ENCODE measurements at places on chromosomes 13 and 19.

GRCh38 chr19:38251564-38252051 is 4.6 kb downstream of the PPP1R14A start:
- no peak for DNase-seq

DNA sequence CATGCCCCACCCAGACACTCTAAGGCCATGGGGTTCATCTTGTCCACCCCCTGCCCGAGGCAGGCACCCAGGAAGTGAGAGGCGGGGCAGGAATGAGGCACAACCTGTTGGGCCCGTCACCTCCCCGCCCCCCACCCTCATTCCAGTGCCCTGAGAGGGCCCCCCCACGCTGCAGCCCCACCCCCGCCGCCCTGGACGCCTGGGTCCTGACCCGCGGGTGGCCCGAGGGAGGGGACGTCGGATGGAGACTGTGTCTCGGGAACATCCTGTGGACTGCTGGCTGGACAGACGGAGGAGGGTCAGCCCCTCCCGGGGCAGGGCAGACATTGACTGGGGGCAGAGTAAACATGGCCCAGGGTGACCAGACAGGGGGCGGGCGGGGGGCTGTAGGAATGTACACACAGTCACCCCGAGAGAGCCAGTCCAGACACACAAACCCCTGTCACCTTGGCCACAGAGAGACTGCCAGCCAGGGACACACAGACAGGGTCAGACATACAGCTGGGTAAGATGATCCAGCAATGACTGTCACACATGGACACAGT is 7.4 kb upstream of the JUNB start:
- DNase-seq, result no peak

DNA sequence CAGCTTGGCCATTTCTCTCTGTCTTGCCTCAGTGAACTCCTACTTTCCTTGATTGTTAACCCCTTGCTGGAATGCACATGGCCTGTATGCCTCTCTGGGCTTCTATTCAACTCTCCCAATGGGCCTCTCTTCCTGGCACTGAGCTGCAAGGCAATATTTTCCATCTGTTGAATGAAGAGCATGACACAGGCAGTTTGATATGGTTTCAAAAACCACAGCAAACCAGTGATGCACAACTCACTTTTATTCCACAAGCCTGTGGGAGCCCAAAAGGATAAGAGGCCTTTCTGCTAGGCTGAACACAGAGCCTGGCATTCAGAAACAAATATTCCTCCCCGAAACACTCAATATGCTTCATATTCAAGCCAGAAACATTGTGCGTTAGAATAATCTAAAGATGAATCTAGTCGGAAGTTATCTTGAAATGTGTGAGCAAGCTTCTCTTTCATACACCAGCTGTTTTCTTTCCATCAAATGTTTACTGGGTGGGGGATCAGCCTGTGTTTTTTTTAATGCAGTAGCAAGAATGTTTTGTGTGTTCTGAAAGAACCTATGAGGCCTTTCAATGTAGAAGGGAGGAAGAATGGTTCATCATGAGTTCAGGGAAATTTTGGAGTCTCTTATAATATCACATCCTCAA is 443.1 kb upstream of the SPRY2 start:
- DNase-seq, result peak; percentile 13

DNA sequence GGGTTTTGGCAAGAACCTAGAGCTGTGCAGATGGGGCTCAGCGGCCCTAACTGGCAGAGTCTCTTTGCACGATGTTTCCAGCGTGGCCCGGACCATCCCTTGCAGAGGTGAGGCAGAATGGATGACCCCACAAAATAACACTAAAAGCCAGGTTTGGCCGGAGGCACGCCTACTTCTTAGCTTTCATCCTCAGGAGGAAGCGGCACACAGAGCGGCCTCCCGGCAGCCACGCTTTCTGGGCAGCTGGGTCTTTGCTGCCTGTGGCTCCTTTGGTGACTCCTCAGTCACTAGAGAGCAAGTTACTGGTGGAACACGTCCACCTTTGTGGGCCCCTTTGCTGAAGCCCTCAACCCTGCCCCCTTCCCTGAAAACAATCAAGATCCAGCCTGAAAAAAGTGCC is 25.2 kb downstream of the TEX29 start:
- no peak for DNase-seq

- DNase-seq, result peak; percentile 95
These were observed 7.8 kb upstream of the SERTAD1 start for GRCh38 chr19:40433391-40434216.

DNA sequence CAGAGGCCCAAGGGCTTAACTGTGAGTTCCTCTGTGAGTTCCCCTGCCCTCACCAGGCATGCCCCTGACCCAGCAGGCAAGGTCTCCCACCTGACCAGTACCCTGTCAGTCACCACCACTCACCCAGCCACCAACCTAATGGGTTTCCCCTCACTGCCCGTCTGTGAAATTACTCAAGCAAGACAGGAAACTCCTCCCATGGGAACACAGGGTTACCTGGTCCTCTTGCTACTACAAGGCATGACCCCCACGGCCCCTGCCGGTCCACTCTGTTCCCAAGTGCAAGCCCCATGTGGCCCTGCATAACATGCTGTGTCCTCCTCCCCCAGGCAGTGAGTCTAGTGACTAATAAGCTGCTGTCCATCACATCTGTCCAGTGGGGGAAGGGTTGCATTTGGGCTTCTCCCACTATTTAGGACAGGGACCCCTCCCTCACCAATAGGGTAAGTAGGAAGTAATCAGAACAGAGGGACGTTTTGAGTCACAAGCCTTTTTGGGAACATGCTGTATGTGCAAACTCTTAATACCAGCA is 8.0 kb upstream of the DHRS12 start:
- DNase-seq, result no peak

- DNase-seq, result no peak
These were observed 216.5 kb downstream of the RFC3 start for GRCh38 chr13:34034411-34034810.

DNA sequence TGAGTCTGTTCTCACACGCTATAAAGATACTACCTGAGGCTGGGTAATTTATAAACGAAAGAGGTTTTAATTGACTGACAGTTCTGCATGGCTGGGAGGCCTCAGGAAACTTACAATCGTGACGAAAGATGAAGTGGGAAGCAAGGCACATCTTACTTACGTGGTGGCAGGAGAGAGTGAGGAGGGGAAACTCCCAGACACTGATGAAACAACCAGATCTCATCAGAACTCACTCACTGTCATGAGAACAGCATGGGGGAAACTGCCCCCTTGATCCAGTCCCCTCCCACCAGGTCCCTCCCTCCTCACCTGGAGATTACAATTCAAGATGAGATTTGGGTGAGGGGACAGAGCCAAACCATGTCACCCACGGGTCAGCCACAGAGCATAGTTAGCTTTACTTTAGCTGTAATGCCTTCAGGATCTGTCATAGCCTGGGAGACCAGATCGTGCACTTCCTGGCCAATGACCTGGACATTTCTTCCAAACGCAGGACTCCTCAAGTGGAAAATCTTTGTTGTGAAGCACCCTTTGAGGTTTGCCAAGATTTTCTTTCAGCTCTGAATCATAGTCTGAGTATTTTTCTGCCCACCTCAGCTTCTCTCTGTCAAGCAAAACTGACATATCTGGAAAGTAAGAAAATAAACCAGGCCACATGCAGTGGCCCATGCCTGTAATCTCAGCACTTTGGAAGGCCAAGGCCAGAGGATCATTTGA is 25.2 kb upstream of the HIF3A start:
- peak; percentile 94 for DNase-seq

DNA sequence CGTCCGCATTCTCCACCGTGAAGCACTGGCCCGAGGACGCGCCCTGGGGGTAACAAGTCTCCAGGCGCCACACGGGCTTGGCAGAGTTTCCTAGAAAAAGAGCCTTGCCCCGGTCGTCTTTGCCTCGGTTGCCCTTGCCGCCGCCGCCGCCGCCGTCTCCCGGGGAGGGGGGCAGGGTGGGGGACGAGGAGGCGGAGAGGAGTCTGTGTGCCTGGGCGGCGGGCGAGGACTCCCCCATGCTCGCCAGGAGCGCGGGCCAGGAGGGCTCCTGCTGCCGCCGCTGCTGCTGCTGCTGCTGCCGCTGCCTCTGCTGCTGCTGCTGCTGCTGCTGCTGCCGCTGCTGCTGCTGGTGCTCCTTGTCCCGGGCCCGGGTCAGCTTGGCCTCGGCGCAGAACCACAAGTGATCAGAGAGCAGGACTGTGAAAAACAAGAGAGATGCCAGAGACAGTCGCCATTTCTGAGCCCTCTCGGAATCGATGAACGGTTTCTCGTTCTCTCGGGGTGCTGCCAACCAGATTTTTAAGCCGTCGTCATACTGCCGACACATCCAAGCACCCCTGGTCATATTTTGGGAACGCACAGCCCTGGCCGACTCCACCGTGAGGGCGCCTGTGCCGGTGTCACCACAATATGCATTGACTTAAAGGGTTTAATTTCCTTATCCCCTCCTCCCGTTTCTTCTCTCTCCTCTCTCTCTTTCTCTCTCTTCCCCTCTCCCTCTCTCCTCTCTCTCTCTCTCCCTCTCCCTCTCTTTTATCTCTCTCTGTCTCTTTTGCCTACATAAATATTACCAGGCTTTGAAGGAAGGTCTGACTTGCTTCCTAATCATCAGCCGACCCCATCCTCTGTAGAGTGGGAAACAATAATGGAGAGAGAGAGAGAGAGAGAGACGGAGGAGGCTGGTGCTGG is 349.1 kb downstream of the LIG4 start:
- DNase-seq, result peak; percentile 48

- no peak for DNase-seq
These were observed 651 bp downstream of the OXGR1 start for GRCh38 chr13:96993634-96994016.

GRCh38 chr13:35468195-35468594 is 8.3 kb downstream of the MAB21L1 start:
- peak; percentile 43 for DNase-seq

- DNase-seq, result peak; percentile 36
These were observed 10.6 kb downstream of the FUT6 start for GRCh38 chr19:5828661-5829566.

DNA sequence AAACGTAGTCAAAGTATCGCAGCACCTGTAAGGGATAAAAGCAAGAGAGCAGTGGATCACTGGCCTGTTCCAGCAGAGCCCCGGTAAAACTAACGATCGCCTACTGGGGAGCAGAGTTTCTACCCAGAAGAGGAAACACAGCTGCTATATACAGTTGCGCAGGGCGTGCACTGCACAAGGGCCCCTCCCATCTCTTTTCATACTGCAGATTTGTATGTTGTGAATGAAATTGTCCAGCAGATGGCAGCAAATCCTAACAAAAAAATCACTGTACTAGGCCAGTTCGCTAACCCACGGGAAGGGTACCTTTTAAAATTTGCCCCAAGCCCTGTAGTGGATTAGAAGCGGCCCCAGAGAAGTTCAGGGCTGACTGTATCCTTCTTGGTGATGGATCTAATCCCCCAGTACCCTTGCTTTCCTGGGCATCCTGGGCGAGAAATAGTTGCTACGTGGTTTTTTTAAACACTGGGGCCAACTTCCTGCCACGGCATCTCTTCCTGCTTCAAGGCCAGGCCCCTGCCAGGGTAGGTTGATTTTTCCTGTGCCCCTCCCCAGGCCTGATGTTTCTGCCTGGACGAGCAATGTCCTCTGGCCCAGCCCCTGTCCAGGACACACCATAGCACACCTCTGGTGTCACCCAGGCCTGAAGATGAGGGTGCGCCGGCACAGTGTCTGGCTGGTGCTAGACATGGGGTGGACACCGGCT is 127.0 kb downstream of the IER2 start:
- peak; percentile 83 for DNase-seq

GRCh38 chr13:107205318-107206104 is 637.6 kb upstream of the ARGLU1 start:
- DNase-seq, result peak; percentile 81

DNA sequence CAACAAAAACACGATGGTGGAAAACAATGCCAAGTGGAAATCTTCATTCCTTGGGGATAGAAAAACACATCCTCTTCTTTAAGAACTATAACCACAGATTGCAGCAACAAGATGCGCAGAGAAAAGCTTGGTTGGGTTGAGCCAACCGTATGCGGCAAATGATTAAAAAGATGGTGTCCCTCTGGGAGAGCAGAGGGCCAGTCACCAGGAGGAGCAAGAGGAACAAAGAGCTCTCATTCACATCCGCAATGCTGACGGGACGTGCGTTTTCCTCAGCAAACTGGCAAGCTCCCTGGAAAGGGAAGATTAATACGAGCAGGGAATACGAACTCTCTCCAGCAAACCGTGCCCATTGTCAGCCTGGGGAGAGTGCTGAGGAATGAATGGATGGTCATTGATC is 141.6 kb downstream of the KATNAL1 start:
- DNase-seq, result peak; percentile 41

DNA sequence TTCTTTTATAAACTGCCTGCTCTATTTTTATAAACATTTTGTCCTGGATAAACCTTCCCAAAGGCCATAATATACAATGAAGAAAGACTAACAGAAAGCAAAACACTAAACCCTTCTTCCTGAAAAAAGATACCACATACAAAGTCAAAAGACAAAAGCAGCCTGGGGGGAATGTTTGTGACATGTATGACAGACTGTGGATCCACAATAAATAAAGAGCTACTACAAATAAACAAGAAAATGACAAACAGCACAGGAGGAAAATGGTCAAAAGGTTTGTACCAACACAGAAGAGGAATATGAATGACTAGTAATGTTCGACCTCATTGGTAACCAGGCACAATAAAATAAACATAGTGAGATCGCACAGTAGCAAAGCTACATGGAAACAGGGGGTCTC is 19.8 kb downstream of the AP2S1 start:
- no peak for DNase-seq

GRCh38 chr19:7739211-7739755 is 7.4 kb upstream of the CLEC4G start:
- no peak for DNase-seq

GRCh38 chr13:44857736-44858135 is 131.5 kb downstream of the NUFIP1 start:
- DNase-seq, result no peak

GRCh38 chr13:48731957-48732569 is 78.3 kb downstream of the CYSLTR2 start:
- peak; percentile 60 for DNase-seq

GRCh38 chr19:39336483-39336882 is 640 bp upstream of the GMFG start:
- DNase-seq, result no peak

DNA sequence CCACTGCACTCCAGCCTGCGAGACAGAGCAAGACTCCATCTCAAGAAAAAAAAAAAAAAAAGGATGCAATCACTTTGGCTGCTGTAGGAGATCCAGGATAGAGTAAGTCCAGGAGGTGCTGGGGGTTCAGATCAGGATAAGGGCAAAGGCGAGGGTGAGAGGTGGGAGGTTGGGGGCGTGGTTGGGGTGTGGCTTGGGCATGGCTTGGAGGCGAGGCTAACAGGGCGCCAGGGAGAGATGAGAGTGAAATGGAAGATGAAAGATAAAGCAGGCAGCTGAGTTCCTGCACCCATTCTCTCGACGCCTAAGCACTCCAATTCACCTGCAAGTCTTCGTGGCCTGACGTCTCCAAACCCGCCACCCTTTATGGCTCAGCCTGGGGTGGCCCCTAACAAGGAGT is 25.0 kb upstream of the ZNRF4 start:
- no peak for DNase-seq
